Activated naive CD4-positive, alpha-beta T cell treated with anti-CD3 and anti-CD28 coated beads, Interleukin-2, amount 10 ng/mL, durations not matched to agents 5 hours and 36 hours (primary cell): ENCODE measurements at places on chromosomes 4 and X. TPM values are rescaled to one million over a fixed set of nuclear protein-coding genes. Genes with fewer than 3 reads are reported as not detected.

Gene ATP2B3
- not detected for total RNA-seq

Gene GPRASP1
- 2.4 TPM for total RNA-seq

Gene CLTRN
- total RNA-seq: 0.34 TPM

Gene UPF3B
- total RNA-seq: 9.2 TPM

Gene ZNF157
- total RNA-seq: 0.28 TPM

Gene POU3F4
- not detected for total RNA-seq

Gene GPM6B
- total RNA-seq: not detected

Gene DMP1
- not detected for total RNA-seq

Gene VCX3A
- total RNA-seq: not detected

Gene CSN3
- not detected for total RNA-seq

Gene UGT2B10
- total RNA-seq: not detected

Gene MFAP3L
- total RNA-seq: not detected

Gene BEND2
- not detected for total RNA-seq

Gene SLC6A14
- total RNA-seq: not detected

Gene LRIT3
- total RNA-seq: 0.19 TPM

Gene GPR119
- not detected for total RNA-seq
